Hepatocyte (in vitro differentiated cells): ENCODE measurements at places on chromosomes 7 and 10. TPM values are rescaled to one million over a fixed set of nuclear protein-coding genes. Genes with fewer than 3 reads are reported as not detected.

- H3K4me1 ChIP-seq, result no peaks in the 10 kb centered on the region
- no peak overlapping the region for H3K27ac ChIP-seq
- no peak for DNase-seq
- H3K36me3 ChIP-seq, result no peaks in the 10 kb centered on the region
Observed at GRCh38 chr10:29608476-29609301, 26.1 kb downstream of the SVIL start.

DNA sequence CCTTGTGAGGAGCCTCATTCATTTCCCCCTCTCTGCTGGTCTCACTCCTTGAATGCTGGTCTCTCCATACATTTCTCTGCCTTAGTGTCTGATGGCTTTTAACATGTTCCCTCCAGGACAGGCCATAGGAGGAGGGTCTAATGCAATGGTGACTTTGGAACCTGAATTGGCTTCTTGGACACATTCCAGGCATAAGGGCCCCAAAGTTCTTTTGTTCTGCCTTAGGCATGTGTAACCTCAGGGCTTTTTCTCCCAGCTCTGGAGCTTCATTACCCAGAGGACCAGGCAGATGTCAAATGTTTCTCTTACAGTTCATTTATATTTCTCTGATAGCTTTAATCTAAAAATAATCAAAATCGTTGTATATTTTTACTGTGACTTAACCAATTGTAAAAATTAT, 162.6 kb downstream of the SDK1 start:
- no peak overlapping the region for H3K4me3 ChIP-seq
- DNase-seq, result no peak
- H3K27me3 ChIP-seq, result no peaks in the 10 kb centered on the region
- no peak overlapping the region for H3K27ac ChIP-seq
- H3K4me1 ChIP-seq, result no peaks in the 10 kb centered on the region

DNA sequence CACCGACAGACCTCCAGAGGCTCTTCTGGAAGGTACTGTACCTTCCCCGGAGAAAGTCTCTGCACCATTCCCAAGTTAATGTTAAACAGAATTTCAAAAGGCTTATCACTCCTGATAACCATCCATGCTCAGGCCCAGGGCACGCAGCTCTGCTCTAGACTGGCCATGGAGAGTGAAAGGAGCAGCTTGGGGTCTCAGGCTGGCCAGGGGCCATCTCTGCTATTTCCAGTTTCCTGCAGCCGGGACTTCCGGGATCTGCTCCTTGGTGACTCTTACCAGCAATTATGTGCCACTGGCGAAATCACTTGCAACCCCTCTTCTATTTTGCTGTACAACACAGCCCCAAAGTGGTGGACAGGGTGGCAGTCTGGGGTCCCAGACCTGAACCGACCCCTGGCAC, 6.0 kb downstream of the CLDN15 start:
- H3K4me1 ChIP-seq, result peaks cover 17% of the 10 kb centered on the region
- peak; percentile 58 for DNase-seq
- peak overlapping the region; percentile 19 for H3K4me3 ChIP-seq
- no peaks in the 10 kb centered on the region for H3K27me3 ChIP-seq
- H3K36me3 ChIP-seq, result no peaks in the 10 kb centered on the region

- H3K27ac ChIP-seq, result no peak overlapping the region
- no peak overlapping the region for H3K4me3 ChIP-seq
- no peaks in the 10 kb centered on the region for H3K36me3 ChIP-seq
- H3K27me3 ChIP-seq, result no peaks in the 10 kb centered on the region
Observed at GRCh38 chr10:90935581-90936275, 14.8 kb upstream of the ANKRD1 start.

Gene CLDN15
- 11.4 and 14.3 TPM in 2 replicates for total RNA-seq

Gene WASL
- total RNA-seq, result 41.9 and 48.9 TPM in 2 replicates
